ENCODE measurements at places on chromosomes 11 and 22.

DNA sequence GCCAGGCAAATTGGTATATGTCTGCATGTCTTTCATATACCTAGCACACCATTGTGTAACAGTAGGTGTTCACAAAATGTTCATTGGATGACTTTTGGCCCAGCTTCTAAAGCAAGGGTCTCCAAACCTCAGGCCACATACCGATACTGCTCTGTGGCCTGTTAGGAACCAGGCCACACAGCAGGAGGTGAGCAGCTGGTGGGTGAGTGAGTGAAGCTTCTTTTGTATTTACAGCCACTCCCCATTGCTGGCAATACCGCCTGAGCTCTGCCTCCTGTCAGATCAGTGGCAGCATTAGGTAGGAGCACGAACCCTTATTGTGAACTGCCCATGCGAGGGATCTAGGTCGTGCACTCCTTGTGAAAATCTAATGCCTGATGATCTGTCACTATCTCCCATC lies 836.6 kb downstream of the NTM start:
- DNase-seq: no peak

DNA sequence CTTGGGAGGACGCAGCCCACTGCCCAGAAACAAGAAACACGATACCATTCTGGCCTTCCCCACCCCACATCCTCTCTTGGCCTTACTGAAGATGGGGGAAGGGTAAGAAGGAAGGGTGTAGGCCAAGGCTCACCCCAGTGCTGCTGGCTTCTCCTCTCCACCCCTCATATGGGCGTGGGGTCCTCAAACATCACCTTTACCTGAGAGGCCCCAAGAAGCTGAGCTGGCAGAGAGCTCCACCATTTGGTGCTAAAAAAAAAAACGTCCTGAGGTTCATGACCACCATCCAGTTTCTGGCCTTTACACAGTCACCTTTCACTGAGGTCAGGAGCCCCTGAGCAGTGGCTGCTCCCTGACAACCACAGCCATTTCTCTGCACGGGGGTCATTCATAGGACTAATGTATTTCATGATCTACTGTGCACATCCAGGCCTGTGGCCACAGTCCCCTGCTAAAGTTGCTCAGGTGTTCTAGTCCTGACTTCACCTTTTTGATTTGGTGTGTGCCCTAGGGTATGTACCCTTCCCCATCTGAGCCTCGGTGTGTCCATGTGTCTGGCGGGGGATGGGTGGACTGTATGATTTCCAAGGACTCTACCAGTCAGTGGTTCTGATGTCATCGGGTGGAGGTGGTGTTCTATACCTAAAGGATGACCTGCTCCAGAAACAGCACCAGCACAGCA lies 15.1 kb downstream of the RHOG start:
- DNase-seq: no peak

DNA sequence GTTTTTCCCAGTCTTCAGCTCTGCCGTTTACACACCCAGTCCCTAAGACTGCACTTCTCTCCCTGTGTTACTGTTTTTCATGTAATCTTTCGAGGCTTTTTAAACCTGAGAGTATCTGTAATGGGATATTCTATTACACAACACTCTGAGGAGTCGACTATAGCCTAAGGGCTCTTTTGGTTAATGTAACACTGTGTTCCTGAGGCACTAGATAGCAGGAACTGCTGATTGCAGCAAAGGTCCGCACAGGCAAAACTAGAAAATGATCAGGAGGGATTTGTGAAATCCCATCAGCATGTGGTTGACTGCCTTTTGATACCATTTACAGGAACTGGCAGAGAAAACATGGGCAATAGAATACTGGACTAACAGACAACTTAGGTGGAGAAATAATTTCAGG lies 512.3 kb upstream of the RAG2 start:
- peak; percentile 9 for DNase-seq

- no peak for DNase-seq
These were observed 2.8 kb downstream of the MAP3K11 start for GRCh38 chr11:65611028-65611757.

GRCh38 chr11:10982704-10983510 lies 125.1 kb upstream of the ZBED5 start:
- DNase-seq: no peak
